ENCODE measurements at places on chromosomes 4 and X.

DNA sequence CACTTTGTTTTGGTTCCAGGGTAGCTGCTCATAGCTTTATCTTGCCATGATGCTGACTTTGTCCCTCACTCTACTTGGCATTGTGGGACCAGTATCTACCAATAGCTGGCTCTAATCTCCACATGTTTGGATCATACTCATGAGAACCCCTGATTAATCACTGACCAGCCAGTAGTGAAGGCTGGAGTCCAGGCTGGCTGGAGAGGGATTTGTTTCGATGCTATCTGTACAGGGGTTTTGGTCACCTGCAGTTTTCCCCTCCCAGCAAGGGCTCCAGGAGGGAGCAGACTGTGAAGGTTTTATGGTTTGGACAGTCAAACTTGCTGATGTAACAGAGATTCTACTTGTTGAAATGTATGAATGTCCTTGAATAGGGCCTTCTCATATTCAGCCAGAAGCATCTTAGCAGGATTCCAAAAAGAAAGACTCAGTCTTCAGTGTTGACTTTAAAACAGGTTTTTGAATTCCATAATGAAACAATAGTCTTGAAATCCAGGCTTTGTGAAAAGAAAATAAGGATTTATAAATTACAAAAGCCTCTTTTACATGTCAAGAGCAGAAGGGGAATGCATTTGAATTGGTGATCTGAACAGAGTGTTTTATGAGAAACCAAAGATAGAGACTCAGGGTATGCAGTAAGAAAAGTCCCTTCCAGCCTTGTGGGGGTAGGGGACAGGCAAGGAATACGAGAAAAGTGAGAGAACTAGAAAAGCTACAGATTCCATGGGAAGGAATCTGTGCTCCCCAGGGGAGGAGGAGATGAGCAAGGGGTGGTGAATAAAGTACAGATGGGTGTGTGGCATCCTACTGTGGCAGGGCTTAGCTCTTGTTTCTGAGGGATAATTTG lies 103.1 kb upstream of the SHISA3 start:
- DNase-seq, result no peak

DNA sequence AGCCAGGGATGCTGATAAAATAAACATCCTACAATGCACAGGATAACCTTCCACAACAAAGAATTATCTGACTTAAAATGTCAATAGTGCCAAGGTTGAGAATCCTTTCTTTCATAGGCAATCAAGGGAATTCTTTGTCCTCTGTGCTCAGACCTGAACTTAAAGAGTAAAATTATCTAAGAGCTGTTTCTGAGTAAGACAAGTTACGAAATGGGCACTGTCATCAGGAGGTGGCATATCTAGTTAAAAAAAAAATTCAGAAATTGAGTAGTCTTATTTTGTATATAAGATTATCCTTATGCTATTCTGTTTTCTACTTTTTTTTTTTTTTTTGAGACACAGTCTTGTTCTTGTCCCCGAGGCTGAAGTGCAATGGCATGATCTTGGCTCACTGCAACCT lies 3.3 kb upstream of the RAB33B start:
- no peak for DNase-seq

DNA sequence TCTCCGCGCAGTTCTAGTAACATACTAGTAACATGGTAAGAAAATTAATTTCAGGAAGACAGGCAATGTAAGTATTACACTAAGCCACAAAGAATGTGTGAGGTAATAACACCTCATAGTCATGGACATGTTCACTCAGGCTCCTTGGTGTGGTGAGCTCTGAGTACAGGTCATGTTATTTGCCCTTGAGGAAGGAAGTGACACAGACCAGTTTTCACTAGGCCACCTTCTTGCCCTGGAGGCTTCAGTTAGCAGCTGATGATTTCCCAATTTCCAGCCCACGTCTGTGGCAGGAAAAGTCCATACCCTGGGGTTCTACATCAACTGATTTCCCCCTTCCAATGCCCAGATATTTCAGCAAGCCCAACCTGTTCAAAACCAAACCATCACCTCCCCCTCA lies 6.7 kb downstream of the APOO start:
- no peak for DNase-seq

DNA sequence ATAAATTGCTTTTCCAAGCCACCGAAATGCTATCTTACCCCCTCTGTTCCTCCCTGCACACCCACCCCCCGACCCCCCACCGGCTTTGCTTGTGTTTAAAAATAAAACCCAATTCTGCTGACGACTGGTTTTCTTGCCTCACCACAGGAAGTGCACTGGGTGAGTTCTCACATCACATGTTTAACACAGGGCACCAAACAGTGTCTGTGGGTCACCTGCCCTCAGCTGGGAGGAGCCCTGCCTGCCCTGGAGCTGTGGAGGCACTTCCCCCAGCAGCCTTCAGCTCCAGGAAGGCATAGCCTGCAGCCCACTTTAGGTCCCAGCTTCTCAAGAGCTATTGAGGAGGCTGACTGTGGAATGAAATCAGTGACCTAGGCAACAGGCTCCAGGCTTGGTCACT lies 8.8 kb downstream of the TMEM255A start:
- no peak for DNase-seq

DNA sequence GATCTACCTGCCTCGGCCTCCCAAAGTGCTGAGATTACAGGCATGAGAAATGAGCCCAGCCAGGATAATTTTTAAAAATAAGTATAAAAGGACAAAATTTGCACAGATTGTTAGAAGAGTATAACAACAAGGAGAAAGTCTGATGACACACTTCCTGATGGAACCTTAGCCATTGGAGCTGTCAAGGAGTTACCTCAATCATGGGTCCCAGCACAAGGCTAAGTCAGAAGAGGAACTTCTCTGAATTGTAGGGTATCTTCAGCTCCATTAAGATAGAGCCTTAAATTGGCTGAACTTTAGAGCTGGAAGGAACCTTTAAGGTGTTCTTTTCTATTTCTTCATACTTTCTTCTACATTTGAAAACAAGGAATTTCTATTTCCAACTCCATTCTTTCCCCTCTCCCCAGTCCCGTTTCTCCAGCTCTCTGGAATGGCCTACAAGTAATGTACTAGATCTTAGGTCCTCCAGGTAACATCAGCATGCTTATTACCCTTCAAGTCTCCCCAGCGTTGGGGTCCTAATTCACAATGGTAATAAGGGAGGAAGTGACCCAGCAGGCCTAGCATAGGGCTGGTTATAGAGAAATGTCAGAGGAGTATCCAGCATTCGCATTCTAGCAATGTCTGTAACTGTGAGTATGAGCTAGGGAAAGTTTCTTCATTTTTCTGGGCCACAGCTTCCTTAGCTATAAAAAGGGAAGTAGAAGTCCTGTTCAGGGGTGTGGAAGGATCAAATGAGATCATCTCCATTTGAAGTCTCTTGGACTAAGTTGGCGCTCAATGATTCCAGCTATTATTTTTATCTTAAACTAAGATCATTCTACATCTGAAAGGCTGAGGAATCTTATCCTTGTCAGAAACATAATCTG lies 18.5 kb upstream of the RBPJ start:
- no peak for DNase-seq

DNA sequence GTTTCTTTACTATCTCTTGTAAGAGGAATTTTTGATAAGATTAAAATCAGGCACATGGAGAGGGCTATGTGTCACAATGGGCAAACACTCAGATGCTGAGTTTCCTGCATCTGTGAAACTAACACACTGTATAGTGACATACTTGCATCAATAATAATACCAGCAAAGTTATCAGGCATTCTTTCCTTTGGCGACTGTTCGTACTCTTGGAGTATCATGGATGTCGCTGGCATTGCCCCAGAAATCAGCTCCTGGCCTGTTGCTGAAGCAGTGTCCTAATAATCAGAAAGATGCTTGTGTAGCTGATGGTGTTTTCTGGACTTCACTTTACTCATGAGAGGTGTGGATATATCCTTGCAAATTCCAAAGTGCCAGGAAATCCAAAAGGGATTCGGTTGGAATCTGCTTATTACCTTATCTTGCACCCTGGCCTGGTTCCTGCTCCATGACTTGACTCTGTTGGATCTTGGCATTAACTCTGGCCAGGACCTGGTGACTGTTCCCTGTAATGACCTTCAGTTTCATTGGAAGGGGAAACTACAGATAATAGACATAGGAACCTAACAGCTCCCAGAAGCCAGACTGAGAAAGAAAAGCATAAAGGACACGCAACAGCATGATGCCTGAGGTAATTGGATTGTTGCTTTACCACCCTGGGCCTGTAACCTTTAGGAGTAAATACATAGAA lies 762.5 kb upstream of the GRIA3 start:
- no peak for DNase-seq

- no peak for DNase-seq
These were observed 220.9 kb downstream of the DTHD1 start for GRCh38 chr4:36502350-36502749.

- DNase-seq, result no peak
These were observed 23.4 kb upstream of the ACSL1 start for GRCh38 chr4:184849185-184849584.

DNA sequence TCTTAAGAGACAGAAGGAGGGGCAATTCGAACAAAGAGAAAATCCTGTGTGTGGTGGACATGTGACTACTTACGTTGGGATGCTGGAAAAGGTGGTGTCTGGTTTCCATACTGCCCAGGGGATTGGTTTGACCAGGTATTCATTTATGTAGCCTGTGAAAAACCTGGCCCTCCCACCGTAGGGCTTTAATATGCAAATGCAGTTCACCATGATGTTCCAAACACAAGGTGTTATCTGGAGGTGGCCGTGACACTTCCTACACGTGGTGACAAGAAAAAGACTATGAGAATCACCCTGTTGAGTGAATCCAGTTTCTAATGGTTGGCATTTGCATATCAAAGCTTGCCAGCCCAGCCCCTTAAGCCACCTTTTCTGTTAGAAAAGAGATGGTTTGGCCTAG lies 27.9 kb downstream of the UGT2B4 start:
- no peak for DNase-seq

GRCh38 chr4:77226939-77227705 lies 70.1 kb downstream of the CCNG2 start:
- DNase-seq, result no peak

GRCh38 chrX:37955273-37955672 lies 51.1 kb upstream of the SYTL5 start:
- no peak for DNase-seq

DNA sequence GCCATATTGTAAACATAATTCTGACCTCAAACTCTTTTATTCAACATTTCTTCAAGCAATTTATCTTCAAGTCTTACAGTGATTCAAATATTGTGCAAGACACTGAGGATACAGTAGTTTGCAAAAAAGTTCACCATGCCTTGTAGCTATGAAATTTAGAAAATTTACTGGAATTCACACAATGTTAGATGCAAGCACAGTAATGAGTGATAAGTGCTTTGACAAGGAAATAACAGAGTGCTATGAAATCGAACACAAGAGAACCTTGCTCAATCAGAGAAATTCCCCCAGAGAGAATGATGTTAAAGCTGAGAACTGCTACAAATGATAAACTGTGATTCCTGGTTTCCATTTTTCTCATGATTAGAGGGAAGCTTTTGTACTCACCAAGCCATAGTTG lies 952.9 kb downstream of the FAT4 start:
- no peak for DNase-seq

DNA sequence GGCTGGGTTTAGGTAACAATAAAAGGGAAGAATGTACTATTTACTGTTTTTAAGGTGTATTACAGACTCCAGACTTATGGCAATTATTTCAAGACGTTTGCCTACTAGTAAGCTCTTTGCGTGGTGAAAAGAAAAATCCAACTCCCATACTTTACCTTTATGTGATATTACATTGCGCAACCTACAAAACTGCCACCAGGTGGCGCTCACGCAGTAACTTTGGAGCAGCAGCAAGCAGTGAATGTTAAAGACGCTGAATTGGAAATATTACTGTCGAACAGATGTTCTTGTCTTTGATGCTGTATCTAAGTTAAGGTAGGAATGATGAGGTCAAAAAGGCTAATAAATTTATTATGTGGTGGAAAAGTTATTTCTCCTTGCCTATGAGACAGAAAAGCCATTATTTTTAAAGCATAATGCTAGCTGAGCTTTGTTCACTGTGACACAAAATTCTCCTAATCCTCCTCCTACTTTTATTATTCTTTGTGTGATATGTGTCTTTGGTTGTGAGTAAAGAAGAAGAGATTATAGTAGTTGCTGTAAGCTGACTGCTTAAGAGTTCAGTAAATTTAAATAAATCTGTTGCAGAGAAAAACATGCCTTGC lies 1099.8 kb upstream of the TENM3 start:
- peak; percentile 30 for DNase-seq

- no peak for DNase-seq
These were observed 297.5 kb downstream of the STPG2 start for GRCh38 chr4:97845758-97846157.

GRCh38 chr4:121016611-121017010 lies 55.7 kb downstream of the NDNF start:
- no peak for DNase-seq

DNA sequence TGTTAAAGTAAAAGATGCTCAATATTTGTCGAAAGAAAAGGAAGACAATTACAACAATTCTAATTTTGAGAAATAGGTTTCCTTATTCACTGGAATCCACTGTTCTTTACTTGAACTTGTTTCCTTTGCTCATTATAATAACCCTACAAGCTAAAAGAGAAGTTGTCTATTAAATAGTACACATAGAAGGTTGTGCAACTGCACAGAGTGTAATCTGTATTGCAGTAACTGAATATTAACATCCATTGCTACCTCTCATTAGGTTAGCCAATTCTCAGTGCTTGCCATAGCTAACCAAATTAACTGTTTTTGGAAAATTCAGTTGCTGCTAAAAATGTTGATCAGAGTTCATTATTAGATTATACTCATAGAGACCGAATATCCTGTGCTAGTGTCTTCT lies 120.0 kb downstream of the PDLIM5 start:
- DNase-seq, result no peak

GRCh38 chr4:165556383-165556782 lies 177.6 kb downstream of the CPE start:
- no peak for DNase-seq

DNA sequence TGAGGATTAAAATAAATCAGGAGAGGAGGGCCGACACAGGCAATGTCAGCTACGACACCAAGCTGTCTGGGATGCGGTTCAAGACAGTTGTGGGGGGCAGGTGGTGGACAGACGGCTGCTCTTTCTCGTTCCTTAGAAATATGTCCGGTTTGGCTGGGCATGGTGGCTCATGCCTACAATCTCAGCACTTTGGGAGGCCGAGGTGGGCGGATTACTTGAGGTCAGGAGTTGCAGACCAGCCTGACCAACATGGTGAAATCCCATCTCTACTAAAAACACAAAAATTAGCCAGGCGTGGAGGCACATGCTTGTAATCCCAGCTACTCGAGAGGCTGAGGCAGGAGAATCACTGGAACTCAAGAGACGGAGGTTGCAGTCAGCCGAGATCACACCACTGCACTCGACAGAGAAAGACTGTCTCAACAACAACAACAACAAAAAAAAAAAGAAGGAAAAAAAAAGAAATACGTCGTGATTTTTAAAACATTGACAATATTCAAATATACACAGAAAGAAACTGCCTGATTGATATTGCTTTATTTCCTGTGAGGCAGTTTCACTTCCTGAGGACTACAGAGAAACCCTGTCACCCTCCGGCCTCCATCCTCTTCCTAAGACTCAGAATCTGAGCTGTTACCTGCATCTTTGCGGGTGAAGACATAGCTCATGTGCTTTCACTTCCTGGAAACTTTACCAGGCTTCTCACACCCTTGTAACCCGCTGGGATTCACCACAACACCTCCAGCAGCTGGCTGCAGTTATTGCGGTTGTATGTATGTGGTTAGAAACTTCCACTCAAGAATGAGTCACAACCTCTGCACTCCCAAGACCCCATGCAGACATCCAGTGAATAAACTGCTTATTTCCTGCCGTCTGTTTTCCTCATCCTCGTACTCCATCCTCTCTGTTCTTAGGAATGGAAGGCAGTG lies 63.8 kb upstream of the STS start:
- peak; percentile 77 for DNase-seq

GRCh38 chr4:150710770-150711375 lies 128.9 kb downstream of the MAB21L2 start:
- no peak for DNase-seq

GRCh38 chr4:183426507-183426906 lies 17.9 kb upstream of the CDKN2AIP start:
- DNase-seq, result no peak

Measured in T-helper 2 cell treated with Interferon-gamma antibody and Interleukin-4, amounts not matched to agents 5 μg/mL and 100 μg/mL, for 36 hours (primary cell).